ENCODE measurements at places on chromosomes 3 and 15.

- DNase-seq = no peak
These were observed 3.1 kb upstream of the FOXB1 start for GRCh38 chr15:60000824-60001609.

GRCh38 chr3:126845920-126846715 lies 136.8 kb upstream of the PLXNA1 start:
- no peak for DNase-seq

GRCh38 chr15:57189466-57189865 lies 186.8 kb upstream of the CGNL1 start:
- no peak for DNase-seq

GRCh38 chr15:91108421-91108820 lies 8.4 kb downstream of the SV2B start:
- no peak for DNase-seq

GRCh38 chr15:41498657-41499056 lies 5.0 kb downstream of the ITPKA start:
- no peak for DNase-seq

GRCh38 chr3:150871192-150871591 lies 34.0 kb downstream of the MINDY4B start:
- DNase-seq = no peak

- no peak for DNase-seq
These were observed 2.4 kb downstream of the UCN2 start for GRCh38 chr3:48561045-48561736.

DNA sequence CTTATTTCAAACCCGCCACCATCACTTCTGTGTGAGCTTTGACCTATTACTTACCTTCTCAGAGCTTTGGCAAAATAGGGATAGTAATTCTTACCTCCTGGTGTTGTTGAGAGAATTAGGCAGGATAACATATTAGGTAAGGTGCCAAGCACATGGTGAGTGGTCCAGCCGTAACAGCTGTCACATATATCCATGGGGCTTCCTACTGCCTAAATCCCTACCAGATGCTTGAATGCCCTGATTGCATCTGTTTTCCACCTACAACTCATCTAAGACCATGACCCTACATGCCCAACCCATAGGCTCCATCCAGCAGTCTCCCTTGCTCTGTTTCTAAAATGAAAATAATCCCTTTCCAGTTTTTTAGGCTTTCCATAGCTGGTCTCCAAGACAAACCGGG lies 162.3 kb upstream of the NR2E3 start:
- no peak for DNase-seq

- DNase-seq = no peak
These were observed at the start of gene ZNF592 for GRCh38 chr15:84748274-84749110. Gene ZNF592 (plus strand): TSS chr15:84748592. CDS start chr15:84782676, 34,084 bp downstream.

DNA sequence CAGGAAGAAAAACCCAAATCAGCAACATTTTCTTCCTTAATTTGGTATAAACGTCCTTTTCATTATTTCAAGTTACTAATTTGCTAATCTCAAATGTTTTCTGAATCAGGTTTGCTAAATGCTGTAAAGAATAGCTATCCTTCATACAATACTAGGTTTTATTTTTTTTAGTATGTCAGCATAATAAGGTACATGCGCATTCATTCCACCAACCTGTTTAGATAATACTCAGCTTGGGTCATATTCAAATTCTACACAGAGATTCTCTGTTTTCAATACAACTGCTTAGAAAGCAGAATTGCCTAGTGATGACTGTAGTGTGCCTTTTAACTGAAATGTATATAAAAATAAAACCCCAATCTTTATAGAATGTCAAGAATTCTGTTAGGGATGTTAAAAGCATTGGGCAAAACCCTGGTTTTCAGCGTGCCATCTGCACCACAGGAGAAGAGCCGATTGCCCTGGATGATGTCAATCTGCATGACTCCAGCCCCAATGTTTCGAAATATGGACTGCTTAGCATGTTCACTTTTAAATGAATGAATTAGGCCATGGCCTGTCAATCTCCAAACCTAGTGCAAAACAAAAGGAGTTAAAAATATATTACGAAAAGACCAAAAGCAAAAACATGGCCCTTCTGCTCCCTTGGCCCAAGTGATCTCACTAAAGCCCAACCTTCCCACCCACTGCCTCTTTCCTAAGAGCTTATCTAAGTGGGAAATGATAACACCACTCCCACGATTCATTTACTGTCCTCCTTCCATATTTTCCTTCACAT lies 107.4 kb downstream of the GLDN start:
- no peak for DNase-seq
